ENCODE measurements at places on chromosomes 7 and 10.

DNA sequence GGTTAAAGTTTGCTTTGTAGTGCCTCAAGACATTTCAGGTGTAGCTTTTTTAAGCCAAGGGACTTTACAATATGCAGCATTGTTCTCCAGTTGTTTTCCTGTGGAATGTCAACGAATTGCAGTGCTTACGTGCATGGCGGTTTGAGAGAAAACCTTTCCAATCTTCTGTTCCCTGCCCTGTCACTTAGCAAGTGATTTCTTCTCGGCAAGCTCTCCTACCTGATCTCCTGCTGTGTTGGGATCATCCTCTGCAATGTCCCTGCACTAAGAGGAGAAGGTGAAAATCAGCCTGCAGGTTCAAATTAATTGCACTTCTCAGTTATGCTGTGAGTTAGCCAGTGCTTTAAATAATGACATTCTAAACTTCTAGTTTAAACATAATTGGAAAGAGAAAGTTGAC, 197.6 kb upstream of the FZD1 start:
- DNase-seq = no peak

DNA sequence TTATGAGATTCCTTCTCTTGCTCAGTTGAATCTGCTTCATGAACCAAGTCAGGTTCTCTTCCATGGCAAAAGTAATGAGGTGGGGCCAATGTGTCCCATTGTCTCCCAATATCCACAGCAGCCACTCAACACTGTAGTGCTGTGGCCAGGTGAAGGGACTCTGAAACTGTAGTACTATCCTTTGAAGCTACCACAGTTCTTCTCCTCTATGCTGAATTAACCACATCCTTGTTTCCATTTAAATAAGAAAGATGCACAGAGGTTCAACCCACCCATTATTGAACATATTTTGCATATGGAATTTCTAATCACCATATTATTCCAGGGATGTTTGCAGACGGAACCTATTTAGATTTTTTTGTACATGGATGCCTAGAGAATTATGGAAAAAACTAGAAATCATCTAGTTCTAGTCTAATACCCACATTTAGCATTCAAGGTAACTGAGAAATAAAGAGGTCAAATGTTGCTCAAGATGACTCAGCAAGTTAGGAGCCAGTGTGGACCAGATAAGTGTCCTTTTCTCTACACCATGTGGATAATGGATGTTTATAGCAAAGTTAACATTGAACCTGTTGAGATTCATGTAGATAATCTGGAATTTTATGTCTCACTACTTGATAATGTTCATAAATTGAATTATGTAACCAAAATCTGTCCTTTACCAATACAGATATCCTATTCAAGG, 64.5 kb downstream of the LRRTM3 start:
- no peak for DNase-seq

DNA sequence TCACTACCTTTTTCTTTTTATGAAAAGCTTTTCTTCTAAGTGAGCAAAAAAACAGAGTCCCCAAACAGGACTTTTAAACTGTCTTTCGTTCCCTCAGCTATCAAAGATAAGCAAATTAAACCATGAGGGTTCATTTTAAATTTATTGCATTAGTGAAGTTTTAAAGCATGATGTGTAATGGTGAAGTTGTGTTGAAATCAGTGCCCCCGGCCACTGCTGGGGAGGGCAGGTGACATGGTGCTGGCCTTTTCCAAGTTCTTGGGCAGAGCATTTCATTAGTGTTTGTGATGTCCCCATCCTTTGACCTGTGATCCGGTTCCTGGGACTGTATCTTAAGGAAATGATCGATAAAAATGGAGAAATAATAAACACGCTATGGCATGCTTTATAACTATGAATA, 96.0 kb downstream of the EEPD1 start:
- DNase-seq = no peak

- peak; percentile 5 for DNase-seq
These were observed 7.9 kb downstream of the NUDT13 start for GRCh38 chr10:73117976-73118743.

DNA sequence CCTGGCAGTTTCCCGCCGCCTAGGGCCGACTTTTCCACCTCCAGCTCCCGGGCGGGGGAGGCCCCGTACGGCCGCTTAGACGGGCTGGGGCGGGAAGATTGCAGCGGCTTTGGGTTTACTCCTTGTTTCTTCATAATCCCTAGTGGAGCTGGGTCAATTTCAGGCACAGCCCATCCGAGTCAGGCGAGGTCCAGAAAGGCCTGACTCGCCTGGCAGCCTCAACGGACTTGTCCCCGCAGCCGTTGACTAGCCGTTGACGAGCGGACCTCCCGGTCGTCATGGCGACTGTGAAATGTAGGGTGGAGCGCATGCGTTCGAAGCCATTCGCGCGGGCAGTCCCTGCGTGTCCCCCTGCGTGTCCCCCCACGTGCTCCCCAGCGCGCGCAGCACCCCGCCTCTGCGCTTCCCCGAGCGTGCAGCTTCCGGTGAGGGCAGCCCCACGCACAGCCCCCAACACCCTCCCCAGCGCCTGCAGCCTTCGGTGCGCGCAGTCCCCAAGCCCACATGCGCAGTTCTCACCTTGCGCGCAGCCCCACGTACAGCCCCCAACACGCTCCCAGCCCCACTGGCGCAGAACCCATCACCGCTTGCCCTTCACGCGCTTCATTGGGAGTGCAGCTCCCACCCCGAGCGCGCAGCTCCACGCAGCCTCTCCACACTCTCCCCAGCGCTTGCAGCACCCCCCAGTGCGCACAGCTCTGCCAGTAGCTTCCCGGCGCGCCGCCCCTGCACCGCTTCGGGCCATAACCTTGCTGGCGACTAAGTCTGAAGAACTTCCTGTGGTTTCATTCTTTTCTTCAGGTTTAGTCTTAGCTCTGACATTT, 67.8 kb downstream of the TBX20 start:
- DNase-seq = peak; percentile 36
